ENCODE measurements at places on chromosomes 2 and 18. TPM values are rescaled to one million over a fixed set of nuclear protein-coding genes. Genes with fewer than 3 reads are reported as not detected.

DUSP2 gene
- total RNA-seq, result 75.7 TPM

FHL2 gene
- 56.2 TPM for total RNA-seq

DNA sequence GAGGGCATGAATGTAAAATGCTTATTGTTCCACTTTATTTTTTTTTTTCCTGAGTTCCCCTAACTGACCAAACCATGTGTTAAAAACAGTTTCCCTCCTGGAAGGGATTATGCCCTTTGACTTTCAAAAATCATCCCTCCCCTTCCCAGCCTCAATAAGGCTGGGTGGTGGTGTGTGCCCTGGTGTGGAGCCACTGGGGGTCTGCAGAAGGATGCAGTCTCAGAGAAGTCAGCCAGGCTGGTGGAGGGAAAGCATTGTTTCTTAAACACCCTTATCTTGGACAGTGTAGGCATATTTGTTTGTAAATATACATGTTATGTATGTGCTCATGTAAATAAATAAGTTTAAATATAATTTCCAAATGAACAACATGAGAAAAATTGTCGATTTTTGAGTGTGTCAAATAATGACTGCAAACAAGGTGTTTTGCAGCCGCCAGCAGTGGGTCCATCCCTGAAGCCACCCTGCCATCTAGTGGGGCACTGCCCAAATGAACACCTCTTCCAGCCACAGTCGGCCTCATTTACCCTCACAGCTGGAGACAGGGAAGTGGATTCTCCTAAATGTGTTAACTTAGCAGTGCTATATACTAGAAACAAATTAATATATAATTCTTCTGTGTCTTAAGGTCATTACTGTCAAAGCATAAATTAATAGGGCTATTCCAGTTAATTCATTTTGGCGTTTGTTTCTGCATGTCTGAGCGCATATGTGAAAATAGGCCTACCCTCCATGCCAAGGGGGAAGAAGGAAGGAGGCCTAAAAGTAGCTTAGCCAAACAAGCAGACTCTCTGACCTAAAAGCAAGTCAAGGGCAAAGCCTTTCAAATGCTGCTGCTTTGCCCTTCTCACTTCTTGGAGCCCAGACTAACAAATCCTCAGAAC is 209.6 kb upstream of the PIK3C3 start:
- DNase-seq, result peak; percentile 39

GRCh38 chr2:88959480-88960204 is 268.2 kb downstream of the RPIA start:
- peak; percentile 28 for DNase-seq

MBP gene
- total RNA-seq, result 27.4 TPM

DNA sequence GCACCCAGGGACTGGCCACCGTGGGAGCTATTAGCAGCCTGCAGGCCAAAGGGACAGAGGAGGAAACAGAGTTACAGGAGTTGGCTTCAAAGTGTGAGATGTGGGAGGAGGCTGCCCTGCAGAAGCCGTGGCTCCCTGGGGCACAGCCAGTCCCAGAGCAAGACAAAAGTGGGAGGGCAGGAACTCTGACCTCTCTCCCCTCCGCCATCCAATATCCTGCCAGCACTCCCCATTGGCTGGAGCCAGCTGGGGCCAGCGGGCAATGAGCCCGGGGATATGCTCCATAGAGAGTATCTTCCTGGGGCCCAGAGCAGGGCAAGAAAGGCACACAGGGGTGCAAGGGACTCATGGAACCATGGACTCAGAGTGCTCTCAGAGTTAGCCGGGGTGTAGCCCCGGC is 143.1 kb downstream of the INHBB start:
- no peak for DNase-seq

SP5 gene
- total RNA-seq, result 12.8 TPM

DNA sequence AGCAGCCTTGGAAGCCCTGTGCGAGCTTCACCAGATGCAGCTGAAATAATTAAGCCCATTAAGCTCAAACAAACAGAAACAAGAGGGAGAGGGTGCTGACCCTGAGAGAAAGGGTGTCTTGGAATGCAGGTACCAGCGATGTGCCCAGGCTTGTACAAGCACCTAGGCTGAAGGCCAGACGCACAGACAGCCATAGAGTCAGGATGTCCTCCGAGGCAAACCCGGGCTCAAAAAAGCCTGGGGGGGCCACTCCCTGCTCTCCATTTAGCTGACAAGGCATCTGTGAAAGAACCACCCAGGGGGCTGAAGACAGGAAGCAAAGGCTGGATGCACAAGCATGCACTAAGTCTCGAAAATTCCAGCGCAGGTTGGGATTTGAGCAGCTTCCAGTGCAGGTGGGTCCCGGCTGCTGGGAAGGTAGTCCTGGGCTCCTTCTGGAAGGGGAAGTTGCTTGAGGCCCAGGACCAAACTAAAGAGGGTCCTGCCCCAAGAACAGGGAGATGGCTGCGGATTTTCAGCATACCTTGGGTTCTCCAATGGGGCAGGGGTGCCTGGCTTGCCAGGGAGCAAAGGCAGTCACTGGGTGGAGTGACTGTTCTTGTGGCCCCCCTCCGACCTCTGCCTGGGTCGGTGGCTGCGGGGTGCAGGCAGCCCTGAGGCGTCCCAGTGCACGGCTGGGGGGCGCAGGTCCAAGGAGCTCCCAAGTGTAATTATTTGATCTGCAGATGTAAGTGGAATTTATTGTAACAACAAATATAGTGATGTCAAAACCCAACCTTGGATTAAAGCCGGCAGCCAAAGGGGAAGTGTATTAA is 5.9 kb downstream of the GBX2 start:
- DNase-seq, result no peak

HAAO gene
- not detected for total RNA-seq

DNA sequence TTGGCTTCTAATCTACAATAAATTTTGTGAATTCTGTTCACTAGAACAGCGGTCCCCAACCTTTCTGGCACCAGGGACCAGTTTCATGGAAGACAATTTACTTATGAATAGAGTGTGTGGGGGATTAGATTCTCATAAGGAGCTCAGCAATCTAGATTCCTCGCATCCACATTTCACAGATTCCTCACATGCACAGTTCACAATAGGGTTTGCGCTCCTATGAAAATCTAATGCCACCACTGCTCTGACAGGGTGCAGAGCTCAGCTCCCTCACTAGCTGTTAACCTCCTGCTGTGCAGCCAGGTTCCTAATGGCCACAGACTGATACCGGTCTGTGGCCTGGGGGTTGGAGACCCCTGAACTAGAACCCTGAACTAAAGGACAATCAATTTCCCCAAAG is 1568.6 kb upstream of the NXPH2 start:
- no peak for DNase-seq

RTP5 gene
- not detected for total RNA-seq

MAP3K19 gene
- total RNA-seq, result not detected

DNA sequence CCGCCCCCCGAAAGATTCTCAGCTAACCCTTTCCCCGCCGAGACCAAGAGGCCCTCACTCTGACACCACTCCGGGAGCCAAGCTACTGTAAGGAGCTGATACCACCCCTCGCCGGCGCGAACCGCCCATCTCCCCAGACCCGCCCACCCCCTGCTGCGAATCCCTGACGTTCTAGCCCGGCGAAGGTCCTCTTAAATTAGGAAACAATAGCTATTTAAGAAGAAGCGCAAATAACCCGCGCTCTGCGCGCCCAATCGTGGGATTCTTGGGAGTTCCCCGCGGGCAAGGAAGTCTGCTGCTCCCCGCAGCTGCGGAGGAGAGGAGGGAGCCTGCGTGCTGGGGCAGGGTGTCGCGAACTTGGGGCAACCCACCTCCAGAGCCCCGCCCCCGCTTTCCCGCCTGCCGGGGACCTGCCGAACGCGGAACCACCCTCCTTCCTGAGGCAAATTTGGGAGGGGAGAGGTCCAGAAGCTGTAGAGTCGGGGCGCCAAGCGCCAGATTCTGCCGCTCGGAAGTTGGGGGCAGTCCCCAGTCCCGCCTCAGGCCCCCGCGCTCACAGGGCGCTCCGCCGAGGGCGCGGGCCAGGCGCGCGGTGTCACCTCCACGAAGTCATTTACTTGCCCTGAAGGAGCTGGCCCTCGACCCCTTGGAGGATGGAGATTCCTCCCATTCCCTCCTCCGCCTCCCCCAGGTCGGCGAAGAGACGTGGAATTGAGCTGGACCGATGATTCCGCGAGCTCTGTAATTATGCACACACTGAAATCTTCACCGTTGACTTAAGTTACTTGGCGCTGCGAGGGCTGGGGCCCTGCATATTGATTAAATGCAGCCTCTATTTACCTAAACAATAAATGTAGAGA is 8.4 kb upstream of the SP9 start:
- DNase-seq, result no peak

COBLL1 gene
- 12.4 TPM for total RNA-seq
